LHCN-M2 (cell line): ENCODE measurements at places on chromosomes 12 and 14. TPM values are rescaled to one million over a fixed set of nuclear protein-coding genes. Genes with fewer than 3 reads are reported as not detected.
A peak's percentile ranks its signal among the peaks of the same experiment; 100 is the strongest.

NTF3 gene
- total RNA-seq, result 0.29 and 0.32 TPM in 2 replicates

IL22 gene
- not detected in 2 replicates for total RNA-seq

ALDH1L2 gene
- total RNA-seq, result 7.5 and 14.9 TPM in 2 replicates

NINJ2 gene
- not detected in 2 replicates for total RNA-seq

NCKAP5L gene
- total RNA-seq, result 27.8 and 29.8 TPM in 2 replicates

TPI1 gene
- total RNA-seq, result 2,020 and 2,623 TPM in 2 replicates

RHOJ gene
- not detected in 2 replicates for total RNA-seq

APOLD1 gene
- total RNA-seq, result 8.0 and 9.3 TPM in 2 replicates

POTEM gene
- total RNA-seq, result not detected in 2 replicates

ETFBKMT gene
- total RNA-seq, result 1.7 and 3.1 TPM in 2 replicates

KRT83 gene
- total RNA-seq, result not detected in 2 replicates

DNAJC22 gene
- total RNA-seq, result 1.1 and 1.4 TPM in 2 replicates

CDCA4 gene
- total RNA-seq, result 63.1 and 63.6 TPM in 2 replicates

SERPINA10 gene
- total RNA-seq, result not detected in 2 replicates

PTPRO gene
- total RNA-seq, result 0.45 and 0.63 TPM in 2 replicates

DNA sequence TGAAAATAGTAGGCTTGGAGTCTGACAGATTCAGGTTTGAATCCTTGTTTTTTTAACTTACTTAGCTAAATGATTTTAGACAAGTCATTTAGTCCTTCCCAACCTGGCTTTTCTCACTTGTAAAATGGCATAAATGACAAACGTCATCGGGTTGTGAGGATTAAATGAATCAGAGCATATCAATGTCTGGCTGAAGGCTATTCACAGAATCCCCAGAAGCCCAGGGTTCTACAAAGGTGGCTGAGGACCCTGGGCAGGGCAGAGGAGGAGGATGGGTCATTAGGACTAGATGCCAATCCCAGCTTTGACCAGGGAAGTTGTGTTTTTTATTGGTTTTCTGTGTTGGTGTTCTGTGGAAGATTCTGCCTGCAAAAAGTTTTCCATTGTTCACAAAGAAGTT lies 7.6 kb upstream of the PTPRB start:
- DNase-seq, result no peak

- DNase-seq, result no peak
Measured at GRCh38 chr12:127909041-127909440, 357.9 kb upstream of the TMEM132C start.

DNA sequence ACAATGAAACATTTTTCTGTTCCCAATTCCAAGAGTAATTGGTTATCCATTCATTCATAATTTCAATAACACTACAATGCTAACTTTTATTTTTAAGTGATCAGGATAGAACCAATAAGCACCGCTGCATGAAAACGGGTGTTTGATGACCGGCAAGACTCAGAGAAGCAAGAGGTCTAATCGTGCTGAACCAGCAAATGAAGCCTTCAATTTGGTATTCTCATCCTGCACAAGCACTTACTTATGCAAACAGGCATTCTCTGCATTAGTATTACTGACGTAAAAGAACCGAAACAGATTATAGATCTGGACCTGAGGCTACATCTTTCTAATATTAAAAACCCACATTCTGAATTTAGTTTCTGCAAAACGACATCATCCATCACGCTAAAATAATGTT lies 67.7 kb downstream of the RBM19 start:
- DNase-seq, result no peak

- no peak for DNase-seq
Measured at GRCh38 chr12:62264706-62265105, 4.5 kb downstream of the USP15 start.

DNA sequence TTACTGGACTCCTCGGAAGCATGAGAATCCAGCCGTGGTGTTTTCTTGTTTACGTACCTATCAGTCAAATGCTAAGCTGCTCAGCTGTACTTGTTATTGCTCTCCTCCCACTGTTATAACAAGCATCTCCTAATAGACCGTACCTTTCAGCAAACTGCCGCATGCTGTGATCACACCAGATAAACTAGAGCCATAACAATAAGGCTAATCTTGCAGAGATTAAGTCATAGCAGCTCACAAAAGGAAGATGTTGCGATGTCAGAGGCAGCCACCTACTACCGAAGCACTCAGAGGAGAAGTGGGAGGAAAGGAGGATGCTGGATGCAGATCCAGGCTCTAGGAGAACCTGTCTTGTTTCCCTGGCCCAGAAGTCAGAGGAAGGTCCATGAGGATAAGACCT lies 196.0 kb downstream of the GALC start:
- no peak for DNase-seq

DNA sequence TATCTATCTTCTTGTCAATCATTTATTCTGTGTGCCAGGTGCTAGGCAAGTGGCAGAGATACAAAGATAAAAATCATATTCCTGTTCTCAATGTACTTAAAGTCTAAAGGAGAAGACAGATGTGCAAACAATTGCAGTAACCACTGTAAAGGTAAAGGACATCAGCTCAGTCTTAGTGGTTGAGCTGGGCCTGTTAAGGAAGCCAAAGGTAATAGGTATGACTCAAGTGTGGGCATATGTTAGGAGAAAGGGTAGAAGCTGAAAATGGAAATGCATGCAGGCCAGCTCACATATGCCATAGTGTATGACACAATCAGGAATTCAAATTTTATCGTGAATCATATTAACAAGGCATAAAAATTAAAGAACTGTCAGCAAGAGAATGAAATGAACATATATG lies 49.8 kb downstream of the FAR2 start:
- DNase-seq, result no peak

GRCh38 chr12:45309836-45310626 lies 94.1 kb downstream of the ANO6 start:
- DNase-seq, result no peak

DNA sequence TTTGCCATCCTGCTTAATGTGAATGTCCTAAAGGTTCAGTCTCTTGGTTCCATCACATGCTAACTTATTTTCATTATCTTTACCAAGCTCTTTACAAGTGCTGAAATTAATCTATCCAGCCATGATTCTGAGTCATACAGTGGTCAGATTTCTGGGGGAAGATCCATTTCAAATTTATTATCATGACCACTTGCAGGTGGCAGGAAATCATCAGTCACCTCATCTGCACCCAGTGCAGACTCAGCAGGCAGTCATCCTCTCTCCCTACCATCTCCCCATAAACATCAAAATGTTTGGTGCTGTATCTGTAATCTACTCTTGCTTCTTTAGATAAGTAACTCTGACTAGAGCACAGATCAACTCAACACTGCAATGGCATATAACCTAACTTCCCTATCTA lies 23.5 kb downstream of the ATG14 start:
- DNase-seq, result peak; percentile 75

DNA sequence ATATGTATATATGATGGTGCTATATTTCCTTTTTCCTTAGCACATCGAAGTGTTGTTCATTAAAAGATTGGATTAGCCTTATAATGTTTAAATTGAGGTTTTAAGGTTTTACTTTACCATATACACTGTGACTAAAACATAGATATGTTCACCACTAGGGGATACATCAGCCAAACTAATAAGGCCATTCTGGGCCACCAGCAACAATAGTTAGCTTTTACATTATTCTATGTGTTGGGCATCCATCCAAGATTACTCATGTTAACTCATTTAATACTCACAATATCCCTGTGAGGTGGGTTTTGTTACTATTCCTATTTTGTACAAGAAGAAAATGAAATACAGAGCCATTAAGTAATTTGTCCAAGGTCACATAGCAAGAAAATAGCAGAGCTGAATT lies 202.6 kb upstream of the AVPR1A start:
- peak; percentile 5 for DNase-seq

DNA sequence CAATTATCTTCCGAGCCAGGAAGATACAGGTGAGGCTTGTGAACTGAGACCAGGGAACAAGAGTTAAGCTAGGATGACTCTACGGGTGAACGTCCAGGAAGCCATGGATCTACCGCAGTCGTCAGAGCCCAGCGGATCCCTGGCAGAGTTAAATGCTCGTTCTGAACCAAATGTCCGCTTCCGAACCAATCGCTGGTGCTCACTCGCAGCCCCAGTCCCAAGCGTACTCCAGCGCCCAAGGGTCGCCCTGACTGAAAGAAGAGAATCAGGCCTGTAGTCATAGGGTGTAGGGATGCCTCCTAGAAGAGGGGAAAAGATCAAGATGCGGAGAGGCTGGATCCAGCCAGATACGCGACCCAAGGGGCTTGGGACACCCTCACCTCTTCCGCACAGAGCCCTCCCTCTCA lies 283 bp downstream of the VIPAS39 start:
- DNase-seq, result no peak

DNA sequence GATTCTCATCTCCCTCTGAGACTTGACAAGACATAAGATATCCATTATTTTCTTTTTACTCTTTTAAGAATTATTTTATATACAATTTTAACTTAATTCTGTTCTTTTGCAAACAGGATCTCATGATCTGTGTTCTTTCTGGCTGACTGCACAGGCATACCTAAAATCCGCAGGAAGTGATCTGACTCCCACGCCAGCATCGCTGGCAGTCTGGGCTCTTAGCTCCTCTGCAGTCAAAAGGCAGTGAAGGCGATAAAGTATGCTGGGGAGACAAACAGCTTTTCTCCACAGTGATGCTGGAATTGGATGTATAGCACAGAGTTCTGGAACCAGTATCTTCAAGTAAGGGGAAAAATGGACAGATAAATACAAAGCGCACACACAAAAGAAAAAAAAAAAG lies 52.4 kb downstream of the DICER1 start:
- no peak for DNase-seq

GRCh38 chr14:65794674-65795279 lies 382.2 kb downstream of the FUT8 start:
- no peak for DNase-seq

- DNase-seq, result no peak
Measured at GRCh38 chr14:101853455-101854018, 92.0 kb downstream of the PPP2R5C start.

DNA sequence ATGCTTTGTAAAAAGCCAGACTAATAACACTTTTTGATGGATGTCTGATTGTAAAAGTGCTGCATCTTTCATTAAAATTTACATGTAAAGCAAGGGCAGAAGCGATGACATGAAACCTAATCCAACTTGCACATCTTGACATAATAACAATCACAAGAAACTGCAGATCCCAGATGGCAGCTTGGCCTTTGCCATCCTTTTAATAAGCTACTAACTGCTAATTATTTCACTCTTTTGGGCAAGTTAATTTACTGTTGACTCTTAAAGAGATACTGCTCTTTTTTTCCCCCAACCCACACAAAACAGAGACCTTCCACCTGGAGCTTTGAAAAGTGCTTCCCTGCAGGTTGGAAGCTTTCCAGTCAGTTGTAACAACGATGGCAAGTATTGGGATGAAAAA lies 137.5 kb downstream of the NRXN3 start:
- DNase-seq, result no peak

- no peak for DNase-seq
Measured at GRCh38 chr12:55670276-55670675, 33.6 kb downstream of the OR10P1 start.

- DNase-seq, result no peak
Measured at GRCh38 chr12:120350576-120351350, 18.2 kb downstream of the MSI1 start.

GRCh38 chr12:74449872-74450271 lies 87.8 kb upstream of the ATXN7L3B start:
- peak; percentile 79 for DNase-seq

DNA sequence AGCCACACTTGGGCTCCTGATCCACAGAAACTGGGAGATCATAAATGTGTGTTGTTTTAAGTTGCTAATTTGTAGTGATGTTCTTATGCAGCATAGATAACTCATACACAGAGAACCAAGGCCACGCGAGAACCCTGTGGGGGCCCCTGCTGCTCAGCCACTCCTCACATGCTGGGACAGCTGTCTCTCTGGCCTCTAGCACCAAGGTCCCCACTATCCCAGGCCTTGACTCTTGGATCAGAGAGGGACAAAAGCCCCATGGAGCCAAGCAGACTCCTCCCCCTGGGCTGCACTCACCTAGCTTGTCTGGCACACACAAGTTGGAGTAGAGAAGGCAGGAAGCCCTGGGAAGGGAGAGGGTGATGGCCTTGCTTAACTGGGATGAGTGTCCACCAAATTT lies 11.3 kb downstream of the PLD4 start:
- no peak for DNase-seq

DNA sequence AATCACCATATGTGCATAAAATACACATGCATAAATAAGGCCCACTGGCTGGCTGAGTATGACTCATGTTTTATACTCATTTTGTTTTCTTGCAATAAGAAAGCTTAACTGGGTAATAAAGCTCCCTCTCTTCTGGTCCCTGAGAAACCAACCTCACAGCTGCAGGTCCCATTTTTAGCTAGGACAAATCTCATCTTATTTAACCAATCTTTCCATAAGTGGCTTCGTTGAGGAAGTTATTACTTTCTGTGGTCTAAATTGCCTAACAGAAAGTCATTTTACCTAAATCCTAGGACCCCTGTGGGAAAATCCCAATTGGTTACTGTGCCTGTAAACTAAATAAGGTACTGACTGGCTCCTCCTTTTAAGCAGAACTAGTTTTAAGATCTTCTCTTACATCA lies 232.8 kb upstream of the FBXO33 start:
- no peak for DNase-seq

DNA sequence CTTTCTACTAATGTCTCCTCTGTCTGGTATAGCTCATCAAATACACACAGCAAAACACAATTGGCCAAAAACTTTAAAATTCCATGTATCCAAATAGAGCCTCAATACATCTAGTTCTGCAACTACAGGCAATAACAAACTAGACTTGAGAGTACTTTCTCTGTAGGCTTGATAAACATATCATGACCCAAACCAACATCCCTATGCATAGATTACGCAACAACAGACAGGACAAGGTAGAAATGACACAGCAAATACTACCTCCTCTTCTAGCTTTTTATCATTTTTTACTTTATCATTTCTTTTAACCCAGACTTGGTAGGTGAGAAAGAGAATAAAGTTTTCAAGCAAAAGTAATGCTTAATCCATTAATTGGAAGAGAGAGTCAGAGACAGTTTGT lies 41.8 kb downstream of the EML5 start:
- no peak for DNase-seq

DNA sequence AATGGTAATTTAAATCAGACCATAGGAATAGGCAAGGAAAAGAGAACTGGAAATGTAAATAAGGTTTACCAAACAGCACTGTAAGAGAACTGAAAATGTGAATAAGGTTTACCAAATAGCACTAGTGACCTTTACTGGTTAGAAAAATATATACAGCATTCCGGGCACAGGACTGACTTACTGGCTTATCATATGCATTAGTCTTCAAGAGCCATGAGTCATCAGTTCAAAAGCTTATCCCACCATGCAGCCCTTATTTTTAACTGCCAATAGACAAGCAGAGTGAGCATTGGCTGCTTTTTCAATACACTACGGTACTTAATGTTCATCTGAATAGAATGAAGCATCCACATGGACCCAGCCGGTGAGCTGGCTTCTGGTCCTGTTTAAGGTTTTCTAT lies 13.0 kb upstream of the NELL2 start:
- DNase-seq, result no peak

- no peak for DNase-seq
Measured at GRCh38 chr14:27886256-27886655, 880.3 kb upstream of the FOXG1 start.
